CD4-positive, CD25-positive, alpha-beta regulatory T cell (primary cell): ENCODE measurements at places on chromosomes 12 and 14. TPM values are rescaled to one million over a fixed set of nuclear protein-coding genes. Genes with fewer than 3 reads are reported as not detected.
A peak's percentile ranks its signal among the peaks of the same experiment; 100 is the strongest.

Gene TSPAN19
- not detected for polyA plus RNA-seq

- H3K4me3 ChIP-seq = no peak overlapping the region
- no peak for DNase-seq
- peaks cover 31% of the 10 kb centered on the region for H3K4me1 ChIP-seq
Measured at GRCh38 chr14:98144964-98145363, 1127.0 kb downstream of the BCL11B start.

GRCh38 chr12:38502415-38502814 lies 185.8 kb downstream of the ALG10B start:
- no peak overlapping the region for H3K4me3 ChIP-seq
- H3K27me3 ChIP-seq = no peaks in the 10 kb centered on the region
- no peaks in the 10 kb centered on the region for H3K36me3 ChIP-seq
- no peak for DNase-seq

DNA sequence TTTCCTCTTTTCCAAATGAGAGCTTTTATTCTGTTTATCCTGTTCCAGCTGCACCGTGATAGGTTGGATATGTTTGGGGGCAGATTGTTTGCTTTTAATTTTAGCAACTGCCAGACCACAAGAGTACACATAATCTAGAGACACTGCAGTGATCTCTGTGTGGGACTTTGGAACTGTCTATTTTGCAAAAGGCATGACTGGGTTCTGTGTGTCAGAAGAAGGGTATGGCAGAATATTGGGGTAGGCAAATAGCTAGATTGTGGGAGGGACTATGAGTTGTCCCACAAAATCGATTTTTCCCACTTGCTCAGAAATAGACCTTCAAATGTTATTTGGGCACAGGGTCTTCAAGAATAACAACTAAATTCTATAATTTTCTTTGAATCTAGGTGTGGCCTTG lies 275.9 kb upstream of the KITLG start:
- no peaks in the 10 kb centered on the region for H3K4me1 ChIP-seq
- no peak overlapping the region for H3K4me3 ChIP-seq
- no peaks in the 10 kb centered on the region for H3K36me3 ChIP-seq
- no peaks in the 10 kb centered on the region for H3K27me3 ChIP-seq
- DNase-seq = no peak

DNA sequence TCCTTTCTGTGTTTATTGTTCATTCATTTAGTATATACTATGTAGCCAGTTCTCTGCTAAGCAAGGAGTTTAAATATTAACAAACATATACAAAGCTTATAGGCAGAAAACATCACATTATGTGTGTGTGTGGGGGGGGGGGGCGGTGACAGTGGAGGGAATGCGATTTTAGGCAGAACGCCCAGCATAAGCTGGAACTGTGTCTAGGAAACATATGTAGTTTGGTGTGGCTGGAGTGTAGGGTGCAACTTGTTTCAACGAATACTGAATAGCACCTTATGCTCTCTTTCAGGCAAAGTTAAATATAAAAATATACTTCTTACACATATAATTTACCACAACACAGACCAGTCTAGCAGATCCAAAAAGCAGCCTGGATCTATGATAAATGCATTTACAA lies 980.6 kb downstream of the SLC6A15 start:
- no peak overlapping the region for H3K4me3 ChIP-seq
- DNase-seq = no peak
- no peaks in the 10 kb centered on the region for H3K27me3 ChIP-seq
- H3K36me3 ChIP-seq = no peaks in the 10 kb centered on the region

DNA sequence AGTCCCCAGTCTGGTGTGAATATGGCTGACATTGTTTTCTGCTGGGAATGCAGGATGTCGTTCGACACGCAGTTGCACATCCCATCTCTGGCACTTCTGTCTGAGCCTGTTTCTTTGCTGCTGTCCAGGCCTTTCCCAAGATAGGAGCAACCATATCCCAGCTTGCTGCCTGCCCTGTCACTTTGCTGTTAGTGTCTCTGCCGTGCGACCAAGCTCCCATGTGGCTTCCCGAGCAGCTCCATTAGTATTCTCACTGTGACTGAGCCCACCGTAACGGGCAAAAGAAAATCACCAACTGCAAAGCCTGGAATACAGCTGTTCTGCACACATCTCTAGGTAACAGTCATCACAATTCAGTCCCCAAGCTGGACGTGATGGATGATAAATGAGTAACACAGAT lies 66.0 kb upstream of the CPSF6 start:
- no peaks in the 10 kb centered on the region for H3K4me1 ChIP-seq
- DNase-seq = no peak
- no peaks in the 10 kb centered on the region for H3K36me3 ChIP-seq
- no peak overlapping the region for H3K27ac ChIP-seq
- H3K27me3 ChIP-seq = no peaks in the 10 kb centered on the region
- H3K4me3 ChIP-seq = no peak overlapping the region

Gene CCDC38
- polyA plus RNA-seq = not detected

DNA sequence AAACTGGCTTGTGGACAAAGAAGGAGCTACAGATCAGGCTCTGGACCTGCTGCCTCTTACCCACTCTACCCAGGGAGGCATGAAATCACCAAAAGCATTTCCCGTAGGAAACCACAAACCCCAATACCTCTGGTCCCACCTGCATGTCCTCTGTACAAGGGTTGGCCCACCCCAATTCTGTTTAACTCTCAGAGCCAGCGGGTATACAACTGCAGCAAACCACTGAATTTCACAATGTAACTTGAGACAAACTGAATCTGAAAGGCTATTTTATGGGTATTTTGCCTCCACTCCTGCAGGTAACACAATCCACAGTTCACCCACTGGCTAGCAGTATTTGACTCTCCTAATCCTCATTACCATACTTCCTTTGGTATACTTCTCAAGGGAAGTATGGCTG lies 16.5 kb downstream of the SIX1 start:
- H3K27ac ChIP-seq = no peak overlapping the region
- H3K4me3 ChIP-seq = no peak overlapping the region
- no peaks in the 10 kb centered on the region for H3K36me3 ChIP-seq
- H3K27me3 ChIP-seq = peaks cover 33% of the 10 kb centered on the region

DNA sequence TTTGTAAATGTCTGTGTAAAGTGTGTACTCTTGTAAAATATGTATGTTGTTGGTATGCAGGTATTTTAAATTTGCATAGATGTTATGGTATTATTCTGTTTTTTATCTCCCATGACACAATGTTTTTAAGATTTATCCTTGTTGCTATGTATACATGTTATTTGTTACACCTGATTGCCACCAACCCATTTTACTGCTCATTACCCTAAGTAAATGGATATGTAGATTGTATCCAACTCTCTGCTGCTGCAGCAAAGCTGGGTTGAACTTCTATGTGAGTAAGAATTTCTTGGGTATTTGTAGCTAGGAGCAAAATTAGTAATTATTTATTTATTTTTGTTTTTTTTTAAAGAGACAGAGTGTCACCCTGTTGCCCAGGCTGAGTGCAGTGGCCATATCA lies 6.2 kb downstream of the APAF1 start:
- H3K4me3 ChIP-seq = no peak overlapping the region
- H3K27ac ChIP-seq = no peak overlapping the region
- DNase-seq = no peak
- H3K27me3 ChIP-seq = no peaks in the 10 kb centered on the region

DNA sequence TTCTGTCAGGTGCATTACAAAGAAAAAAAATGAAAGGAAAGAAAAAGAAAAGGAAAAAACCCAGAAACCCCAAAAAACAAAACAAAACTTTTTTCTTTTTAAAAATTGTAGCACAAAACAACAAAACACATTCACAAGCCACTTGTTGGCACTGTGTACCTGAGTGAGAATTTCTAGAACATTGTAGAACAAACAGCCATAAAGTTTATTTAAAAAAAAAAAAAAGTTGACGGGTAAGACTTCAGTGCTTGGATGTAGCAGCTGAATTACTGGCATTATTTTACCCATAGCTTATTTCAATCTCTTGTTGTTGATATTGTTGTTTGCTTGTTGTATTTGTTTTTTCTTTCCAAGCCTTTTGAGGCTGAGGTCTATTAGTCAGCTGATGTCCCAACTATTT lies 415.8 kb downstream of the SOX5 start:
- H3K27ac ChIP-seq = no peak overlapping the region
- H3K4me1 ChIP-seq = no peaks in the 10 kb centered on the region
- no peaks in the 10 kb centered on the region for H3K27me3 ChIP-seq

DNA sequence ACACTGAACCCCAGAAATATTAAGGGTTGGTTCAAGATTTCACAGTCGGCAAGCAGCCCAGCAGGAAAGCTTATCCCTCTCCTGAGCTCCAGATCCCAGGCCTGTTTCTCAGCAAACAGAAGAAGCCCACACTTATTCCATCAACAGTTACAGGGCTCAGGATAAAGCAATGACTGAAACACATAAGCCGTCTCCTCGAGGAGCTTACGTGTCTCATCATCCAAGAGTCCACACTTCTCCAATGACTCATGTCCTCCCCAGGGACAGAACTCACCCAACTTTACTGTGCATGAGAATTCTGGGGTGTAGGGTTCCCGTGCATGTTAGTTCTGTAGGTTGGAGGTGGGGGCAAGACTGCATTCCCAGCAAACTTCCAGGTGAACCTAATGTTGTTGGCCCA lies 31.2 kb downstream of the GSC start:
- no peak overlapping the region for H3K27ac ChIP-seq
- H3K4me1 ChIP-seq = no peaks in the 10 kb centered on the region
- no peaks in the 10 kb centered on the region for H3K36me3 ChIP-seq
- H3K27me3 ChIP-seq = no peaks in the 10 kb centered on the region
- no peak overlapping the region for H3K4me3 ChIP-seq

GRCh38 chr12:73226593-73226992 lies 954.4 kb downstream of the TRHDE start:
- DNase-seq = no peak
- no peaks in the 10 kb centered on the region for H3K4me1 ChIP-seq
- no peak overlapping the region for H3K4me3 ChIP-seq

Gene TULP3
- polyA plus RNA-seq = 2.4 TPM

- no peak overlapping the region for H3K27ac ChIP-seq
- DNase-seq = no peak
- no peaks in the 10 kb centered on the region for H3K4me1 ChIP-seq
- H3K27me3 ChIP-seq = no peaks in the 10 kb centered on the region
- H3K36me3 ChIP-seq = no peaks in the 10 kb centered on the region
- H3K4me3 ChIP-seq = no peak overlapping the region
Measured at GRCh38 chr12:130847112-130847511, 8.1 kb upstream of the STX2 start.

- H3K27ac ChIP-seq = no peak overlapping the region
- no peak for DNase-seq
- peaks cover 6% of the 10 kb centered on the region for H3K27me3 ChIP-seq
- no peak overlapping the region for H3K4me3 ChIP-seq
Measured at GRCh38 chr12:96880220-96880619, 26.8 kb upstream of the NEDD1 start.

GRCh38 chr12:12715459-12716150 lies 1.6 kb upstream of the CDKN1B start:
- peaks cover 57% of the 10 kb centered on the region for H3K4me1 ChIP-seq
- no peaks in the 10 kb centered on the region for H3K27me3 ChIP-seq
- DNase-seq = peak; percentile 43
- peak overlapping the region; percentile 98 for H3K27ac ChIP-seq
